ENCODE measurements at places on chromosomes 2 and 18.

- DNase-seq, result no peak
Observed at GRCh38 chr2:4792126-4792525, 900.1 kb upstream of the SOX11 start.

DNA sequence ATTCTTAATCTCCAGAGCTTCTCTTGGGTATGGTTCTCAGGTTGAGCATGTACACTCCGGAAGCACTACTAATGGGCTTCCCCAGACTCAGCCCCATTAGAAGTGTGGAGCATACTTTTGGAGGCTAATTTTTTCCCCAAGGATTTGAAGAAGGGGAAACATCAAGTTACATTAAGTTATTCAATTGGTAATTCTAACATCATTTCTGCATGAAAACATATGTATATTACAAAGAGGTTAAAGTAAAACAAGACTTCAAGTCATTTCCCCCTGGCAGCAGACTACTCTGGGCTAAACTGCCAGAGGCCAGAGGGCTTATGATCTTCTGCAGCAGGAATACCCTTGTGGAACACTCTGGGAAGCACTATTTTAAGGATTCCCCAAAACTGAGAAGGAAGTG, 227.7 kb upstream of the STK17B start:
- no peak for DNase-seq

- DNase-seq, result no peak
Observed at GRCh38 chr18:50622865-50623393, 63.0 kb downstream of the MAPK4 start.

GRCh38 chr2:39356922-39357639, 80.0 kb downstream of the MAP4K3 start:
- no peak for DNase-seq

DNA sequence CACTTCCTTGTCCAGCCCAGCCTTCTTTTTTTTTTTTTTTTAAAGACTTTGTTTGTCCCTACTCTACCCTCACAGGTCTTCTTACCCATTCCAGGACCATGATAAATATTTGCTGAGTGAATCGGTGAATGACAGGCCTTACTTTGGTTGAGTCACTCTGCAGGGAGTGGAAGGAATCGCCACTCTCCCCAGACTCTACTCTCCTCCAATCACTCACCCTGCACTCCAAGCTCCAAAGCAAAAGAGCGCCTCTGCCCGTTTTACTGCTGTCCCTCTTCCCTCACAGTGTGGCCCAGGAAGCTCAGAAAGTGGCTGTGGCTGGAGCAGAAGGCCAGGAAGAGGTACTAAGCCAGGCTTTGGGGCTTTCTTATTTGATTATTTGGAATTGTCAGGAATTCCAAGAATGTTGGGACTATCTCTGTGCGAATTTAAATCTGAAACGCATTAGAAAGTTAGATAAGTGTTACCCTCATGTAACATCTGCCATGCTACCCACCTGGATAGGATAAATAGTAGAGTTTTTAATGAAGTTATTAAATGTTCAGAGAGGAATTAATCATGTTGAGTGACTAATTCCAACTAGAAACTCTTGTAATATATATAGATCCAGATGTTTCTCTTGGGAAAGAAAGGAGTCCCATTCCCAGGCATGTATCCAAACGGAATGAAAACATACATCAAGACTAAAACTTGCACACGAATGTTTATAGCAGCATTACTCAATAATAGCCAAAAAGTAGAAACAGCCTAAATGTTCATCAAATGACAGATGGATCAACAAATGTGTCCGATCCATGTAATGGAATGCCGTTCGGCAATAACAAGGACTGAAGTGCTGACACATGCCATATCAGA, 43.0 kb upstream of the CHMP1B start:
- no peak for DNase-seq

DNA sequence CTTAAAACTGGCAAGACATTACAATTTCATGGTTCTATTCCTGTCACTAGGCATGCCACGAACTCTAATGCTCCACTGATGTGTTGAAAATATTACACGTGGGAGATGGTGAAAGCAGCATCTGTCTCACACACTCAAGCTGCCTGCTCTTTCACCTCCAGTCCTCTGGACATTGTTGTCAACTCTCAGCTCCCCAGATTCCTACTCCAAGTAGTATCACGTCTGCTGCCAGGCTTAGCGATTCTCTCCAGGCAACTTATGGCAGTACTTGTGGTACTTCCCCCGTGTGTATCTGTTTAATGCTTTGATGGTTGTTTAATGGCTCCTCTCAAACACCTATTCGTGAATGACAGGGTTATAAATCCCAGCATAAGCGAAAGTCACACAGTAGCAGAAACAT, 103.8 kb downstream of the TMEFF2 start:
- no peak for DNase-seq

DNA sequence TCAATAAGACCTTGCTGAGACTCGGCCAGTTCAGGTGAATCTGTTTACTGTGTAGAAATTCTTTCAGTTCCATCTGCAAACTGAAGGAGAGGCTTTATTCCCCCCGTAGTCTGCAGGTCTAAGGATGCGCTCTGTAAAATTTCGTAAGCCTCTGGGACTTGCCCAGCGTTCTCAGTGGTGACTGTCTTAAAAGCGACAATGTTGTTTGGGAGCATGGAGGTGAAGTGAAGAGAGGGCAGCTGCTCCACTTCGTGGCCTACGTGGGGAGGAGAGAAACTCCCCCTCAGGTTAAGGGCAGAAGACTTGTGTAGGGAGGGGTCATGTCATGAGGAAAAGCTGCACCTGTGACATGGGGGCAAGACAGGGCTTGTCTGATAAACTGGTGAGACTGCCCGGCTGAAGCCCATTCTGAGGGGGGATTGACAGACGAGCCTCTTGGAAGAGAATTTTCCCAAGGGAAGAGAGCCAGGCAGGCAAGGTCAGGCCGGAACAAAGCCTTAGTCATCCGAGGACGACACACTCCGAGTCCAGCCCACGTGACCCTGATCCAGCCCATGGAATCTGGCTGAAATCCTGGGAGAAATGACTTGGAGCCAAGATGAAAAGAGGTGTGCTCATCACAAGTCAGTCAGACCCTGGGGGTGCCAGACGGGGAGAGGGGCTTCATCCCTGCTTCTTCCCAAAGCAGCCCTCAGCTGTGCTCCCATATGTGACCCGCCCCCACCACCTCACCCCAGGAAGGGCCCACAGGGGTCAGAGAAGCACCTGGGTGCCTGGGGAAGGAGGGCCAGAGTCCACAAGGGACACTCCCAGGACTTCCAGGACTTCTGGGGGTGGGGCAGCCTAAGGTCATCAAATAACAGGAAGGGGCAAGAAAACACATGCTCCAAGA, 88.5 kb upstream of the SH3BP4 start:
- no peak for DNase-seq

GRCh38 chr2:109497463-109497862, 116.3 kb downstream of the SEPTIN10 start:
- no peak for DNase-seq

GRCh38 chr2:31863867-31864266, 146.9 kb downstream of the MEMO1 start:
- DNase-seq, result no peak

- no peak for DNase-seq
Observed at GRCh38 chr18:476251-476664, 24.2 kb downstream of the COLEC12 start.

- DNase-seq, result no peak
Observed at GRCh38 chr18:72128649-72129048, 415.5 kb downstream of the CBLN2 start.

- no peak for DNase-seq
Observed at GRCh38 chr2:208163489-208163888, at the start of gene CRYGA. TSS of gene CRYGA (minus strand) at chr2:208163589. CDS start at chr2:208163556, 33 bp downstream.

GRCh38 chr2:41283079-41283775, 764.6 kb upstream of the PKDCC start:
- DNase-seq, result no peak

DNA sequence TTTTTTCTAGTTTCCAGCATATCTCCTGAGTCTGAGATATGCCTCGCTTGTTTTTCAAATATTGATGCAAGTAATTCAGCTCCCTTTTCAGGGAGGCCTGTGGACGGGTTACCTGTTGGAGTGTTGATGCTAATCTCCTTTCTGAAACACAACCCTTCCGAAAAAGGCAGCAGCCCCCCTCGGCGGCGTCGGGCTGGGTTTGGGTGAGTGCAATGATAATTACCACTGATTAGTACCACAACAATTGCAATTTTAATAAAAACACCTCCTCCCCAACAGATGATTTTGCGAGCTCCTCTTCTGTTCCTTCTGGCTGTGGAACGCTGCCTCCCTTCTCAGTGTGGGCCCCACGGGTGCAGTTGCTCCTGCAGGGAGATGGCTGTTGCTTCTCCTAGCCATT, 66.3 kb downstream of the PTGR3 start:
- DNase-seq, result no peak

- no peak for DNase-seq
Observed at GRCh38 chr2:136057802-136058140, 60.2 kb downstream of the CXCR4 start.

DNA sequence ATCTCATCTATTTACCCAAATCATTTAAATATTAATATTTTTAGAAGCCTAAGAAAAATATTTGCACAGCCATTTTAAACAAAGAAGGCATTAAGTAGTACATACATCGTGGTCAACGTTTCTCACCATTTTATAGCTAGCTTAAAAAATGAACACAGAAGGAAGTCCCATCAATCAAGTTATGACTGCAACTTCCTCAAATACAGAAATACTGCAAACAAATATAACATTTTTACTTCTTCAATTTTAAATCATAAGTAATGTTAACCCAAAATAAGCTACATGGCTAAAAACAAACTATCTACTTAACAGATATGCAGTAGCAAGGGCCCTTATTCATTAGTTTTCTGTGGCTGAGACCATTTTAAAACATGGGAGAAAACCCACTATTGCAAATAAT, 30.6 kb downstream of the ITSN2 start:
- DNase-seq, result no peak

- DNase-seq, result no peak
Observed at GRCh38 chr2:106843910-106844250, 42.1 kb downstream of the ST6GAL2 start.

DNA sequence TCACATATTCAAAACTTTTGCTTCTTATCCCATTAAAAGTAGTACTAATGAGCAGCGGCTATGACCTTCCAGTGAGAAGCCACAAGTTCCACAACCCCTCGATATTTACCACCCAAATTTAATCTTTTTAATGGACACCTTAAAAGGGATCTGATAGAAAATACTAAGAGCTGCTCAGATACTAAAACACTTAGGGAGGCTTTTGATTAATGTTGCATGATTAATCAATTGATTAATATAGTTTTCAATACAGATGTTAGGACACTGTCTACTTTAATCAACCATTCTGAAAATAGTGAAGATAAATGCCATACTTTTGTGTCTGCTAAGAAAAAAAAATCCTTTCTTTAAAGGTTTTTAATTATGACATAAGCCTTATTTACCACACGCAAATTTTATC, 1312.8 kb upstream of the ACVR2A start:
- no peak for DNase-seq

DNA sequence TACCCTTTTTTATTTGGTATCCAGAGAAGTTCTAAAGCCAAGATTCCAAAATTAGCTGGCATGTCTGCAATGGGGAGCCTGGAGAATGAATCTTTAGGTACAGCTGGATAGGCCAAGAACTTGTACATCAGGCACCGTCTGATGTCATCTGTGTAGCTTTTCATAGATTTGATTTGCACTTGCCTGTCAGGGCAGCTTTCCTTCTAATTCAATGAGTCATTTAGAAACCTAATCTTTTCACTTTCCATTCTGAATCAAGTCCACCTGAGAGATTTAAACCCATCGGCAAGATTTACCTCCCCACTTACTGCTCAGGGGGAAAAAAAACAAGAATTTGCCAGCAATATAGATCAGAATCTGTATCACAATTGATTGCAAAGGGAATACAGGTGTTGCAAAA, 60.9 kb upstream of the ACAA2 start:
- DNase-seq, result no peak

- peak; percentile 48 for DNase-seq
Observed at GRCh38 chr18:78799382-78800089, 180.1 kb upstream of the SALL3 start.

- DNase-seq, result no peak
Observed at GRCh38 chr2:72292433-72292832, 144.8 kb upstream of the CYP26B1 start.

- DNase-seq, result no peak
Observed at GRCh38 chr2:168005586-168005985, 241.8 kb downstream of the STK39 start.

- DNase-seq, result no peak
Observed at GRCh38 chr18:48680339-48681250, 141.8 kb downstream of the CTIF start.

- no peak for DNase-seq
Observed at GRCh38 chr18:8298186-8298585, 311.1 kb upstream of the RAB12 start.

DNA sequence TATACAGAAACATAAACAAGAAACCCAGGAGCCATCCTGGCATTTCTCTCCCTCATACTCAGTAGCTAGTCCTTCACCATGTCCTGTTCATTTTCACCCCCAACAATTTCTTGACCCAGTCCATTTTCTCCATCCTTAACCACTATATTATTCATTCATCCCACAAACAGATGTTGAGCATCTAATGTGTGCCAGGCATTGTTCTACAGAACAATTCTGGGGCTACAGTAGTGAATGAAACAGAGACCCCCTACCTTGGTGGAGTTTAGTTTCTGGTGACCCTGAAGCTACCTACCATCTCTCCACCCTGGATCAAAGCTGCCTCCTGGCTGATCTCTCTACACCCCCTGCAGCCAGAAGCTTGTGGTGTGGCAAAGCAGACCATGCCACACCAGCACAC, 27.5 kb upstream of the BZW1 start:
- DNase-seq, result no peak

GRCh38 chr2:3284657-3285630, 92.7 kb downstream of the EIPR1 start:
- no peak for DNase-seq

DNA sequence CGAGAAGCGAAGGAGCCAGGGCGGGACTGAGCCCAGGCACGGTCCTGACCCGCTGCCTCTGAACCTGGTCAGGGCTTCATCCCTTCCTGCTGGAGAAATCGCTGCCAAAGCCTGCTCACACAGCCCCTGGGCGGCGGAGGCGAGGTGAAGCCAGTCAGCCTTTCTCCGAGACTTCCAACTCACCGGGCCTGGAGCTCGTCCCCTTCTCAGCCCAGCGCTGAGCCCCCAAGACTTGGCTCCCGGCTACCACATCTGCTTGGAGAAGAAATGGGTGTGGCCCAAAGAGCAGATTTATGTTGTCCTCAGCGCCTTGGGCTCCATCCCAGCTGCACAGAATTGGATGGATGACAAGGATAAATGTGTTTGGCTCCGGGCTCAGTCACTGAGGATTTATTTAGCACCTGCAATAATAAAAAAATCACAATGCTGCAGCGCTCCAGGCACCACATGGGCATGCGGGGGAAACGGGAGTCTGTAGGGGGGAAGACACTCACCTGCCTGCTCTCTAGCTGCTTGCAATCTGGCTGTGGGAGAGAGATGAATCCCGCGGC, 64.9 kb downstream of the ACTR2 start:
- DNase-seq, result no peak

DNA sequence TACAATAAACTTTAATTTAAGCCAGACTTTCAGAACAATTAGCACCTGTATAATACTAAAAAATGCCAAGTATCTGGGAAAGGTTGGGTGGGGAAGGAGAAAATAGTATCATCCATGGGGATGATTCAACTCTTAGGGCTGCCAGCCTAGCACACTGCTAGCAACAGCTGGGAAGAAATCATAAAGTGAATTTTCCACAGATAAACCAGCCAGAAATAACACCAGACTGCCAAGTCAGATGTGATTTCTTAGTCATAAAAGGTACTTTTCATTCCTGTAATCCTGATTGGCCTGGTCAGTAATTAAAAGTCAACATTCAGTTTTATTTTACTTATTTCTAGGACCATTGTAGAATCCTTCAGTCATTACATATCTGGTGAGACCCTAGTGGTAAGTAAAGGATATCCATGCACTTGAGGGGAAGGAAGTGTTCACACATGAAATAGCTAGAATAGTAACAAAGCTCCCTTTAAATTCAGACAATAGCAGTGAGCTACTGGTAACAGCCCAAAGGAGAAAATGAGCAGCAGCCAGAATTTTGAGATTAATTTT, 59.4 kb downstream of the LIMS1 start:
- DNase-seq, result no peak

Measured in upper lobe of right lung (tissue), 1 donor.